Kidney (tissue), 22 donors: ENCODE measurements at places on chromosomes 5 and 9.
A peak's percentile ranks its signal among the peaks of the same experiment; 100 is the strongest.

- DNase-seq: no peak
These were observed 488.8 kb downstream of the HTR1A start for GRCh38 chr5:63473335-63473967.

- DNase-seq: no peak
These were observed 171.0 kb downstream of the DEPDC1B start for GRCh38 chr5:60529001-60529400.

DNA sequence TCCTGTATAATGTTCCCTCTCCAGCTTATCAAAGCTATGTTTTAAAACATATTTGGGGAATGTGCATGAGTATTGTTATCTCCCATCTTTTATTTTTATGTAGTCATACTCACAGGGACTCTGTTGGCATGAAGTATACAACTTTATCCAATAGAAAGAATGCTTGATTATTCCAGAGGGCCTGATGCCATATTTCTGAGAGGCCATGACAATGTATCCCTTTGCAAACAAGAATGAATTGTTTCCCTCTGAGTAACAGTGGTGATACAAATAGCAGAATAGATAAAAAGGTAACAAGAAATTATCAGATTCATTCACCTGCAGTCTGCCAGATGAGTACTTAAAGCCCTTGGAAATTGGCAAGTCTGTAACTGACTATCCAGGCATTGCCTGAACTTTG, 125.9 kb downstream of the PLK2 start:
- DNase-seq: no peak

GRCh38 chr9:21806644-21807043, 4.2 kb downstream of the MTAP start:
- DNase-seq: no peak

GRCh38 chr5:8824371-8824770, 721.5 kb downstream of the SEMA5A start:
- DNase-seq: no peak

- DNase-seq: no peak
These were observed 178.0 kb upstream of the PIK3R1 start for GRCh38 chr5:68037546-68037945.

DNA sequence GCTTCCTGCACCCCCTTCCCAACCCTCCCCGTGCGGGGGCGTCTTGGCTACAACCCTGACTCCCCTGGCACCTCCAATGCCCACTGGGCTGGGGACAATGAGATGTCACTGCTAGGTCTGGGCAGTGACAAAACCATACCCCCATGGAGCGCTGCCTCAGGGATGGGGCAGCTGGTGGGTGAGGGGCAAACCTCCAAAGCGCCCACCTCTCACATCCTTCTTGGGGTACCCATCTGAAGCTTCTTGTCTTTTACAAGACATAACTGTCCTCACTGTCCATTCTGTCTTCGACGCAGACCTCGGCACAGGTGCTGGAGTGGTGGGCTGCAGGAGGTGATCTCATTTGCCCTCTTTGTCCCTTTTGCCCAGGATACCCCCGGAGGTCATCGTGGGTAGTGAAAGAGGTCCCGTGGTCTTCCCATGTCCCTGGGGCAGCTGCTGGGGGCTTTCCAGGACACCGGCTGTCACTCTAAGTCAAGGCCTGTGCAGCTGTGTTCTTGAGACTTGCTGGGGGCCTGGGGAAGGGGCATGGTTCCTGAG, 27.8 kb upstream of the CSF1R start:
- DNase-seq: peak; percentile 48

GRCh38 chr5:82639393-82640144, 361.4 kb upstream of the RPS23 start:
- DNase-seq: no peak

GRCh38 chr5:131473731-131474130, 161.3 kb downstream of the RAPGEF6 start:
- no peak for DNase-seq

DNA sequence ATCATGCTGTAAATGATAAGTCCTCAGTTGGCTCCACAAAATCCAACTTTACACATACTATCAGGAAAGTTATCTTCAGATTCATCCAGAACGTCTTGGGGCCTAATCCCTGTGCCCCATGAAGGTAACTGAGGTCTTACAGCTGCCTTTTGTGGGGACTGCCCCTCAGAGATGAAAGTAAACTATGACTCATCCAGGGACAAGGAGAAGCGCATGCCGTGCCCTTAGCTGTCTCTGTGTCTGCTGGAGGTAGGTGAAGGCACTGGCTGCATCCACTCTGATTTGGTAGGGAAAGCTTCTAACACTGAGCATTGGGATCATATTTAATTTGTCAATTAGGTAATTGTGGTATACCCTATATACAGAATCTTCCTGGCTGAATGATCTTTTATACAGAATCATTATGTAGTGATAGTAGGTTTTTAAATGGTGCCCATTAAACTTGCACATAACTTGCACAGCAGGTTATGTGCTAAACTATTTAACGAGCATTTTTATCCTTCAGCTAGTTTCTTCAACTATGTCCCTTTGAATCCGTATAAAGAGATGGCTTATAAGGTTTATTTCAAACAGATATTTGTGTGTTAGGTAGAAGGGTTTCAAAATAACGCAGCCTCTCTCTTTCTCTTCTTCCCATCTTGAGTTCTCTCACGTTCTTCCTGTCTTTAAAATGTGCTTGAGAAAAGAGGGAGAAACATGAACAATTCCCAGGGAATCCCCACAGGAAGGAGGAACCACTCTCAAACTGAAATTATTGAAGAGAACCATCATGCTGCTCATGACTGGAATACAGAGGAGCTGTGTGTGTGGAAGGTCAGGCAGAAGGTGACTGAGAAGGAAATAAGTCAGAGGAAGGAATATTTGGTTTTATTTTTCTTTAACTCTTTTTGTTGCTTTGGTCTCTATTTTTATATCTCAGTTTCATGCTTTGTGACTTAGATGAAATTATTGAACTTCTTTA, 250.9 kb downstream of the CD180 start:
- DNase-seq: no peak

DNA sequence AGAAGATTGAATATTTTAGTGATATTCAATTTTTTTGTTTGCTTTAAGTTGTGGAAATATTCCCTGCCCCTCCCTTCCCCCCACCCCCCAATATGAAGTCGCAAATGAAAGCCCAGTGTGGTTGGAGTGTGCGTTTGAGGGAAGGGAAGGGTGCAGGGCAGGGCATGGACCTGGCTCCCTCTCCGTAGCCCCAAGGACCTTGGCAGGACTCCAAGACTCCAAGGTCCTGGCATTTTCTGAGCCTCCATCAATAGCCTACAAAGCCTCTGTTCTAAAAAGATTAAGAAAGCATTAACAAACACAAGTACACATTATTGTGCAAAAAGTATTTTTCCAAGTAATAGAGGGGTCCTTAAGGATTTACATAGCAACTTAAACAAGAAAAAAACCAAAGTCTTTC, 38.8 kb upstream of the PTPN3 start:
- no peak for DNase-seq

DNA sequence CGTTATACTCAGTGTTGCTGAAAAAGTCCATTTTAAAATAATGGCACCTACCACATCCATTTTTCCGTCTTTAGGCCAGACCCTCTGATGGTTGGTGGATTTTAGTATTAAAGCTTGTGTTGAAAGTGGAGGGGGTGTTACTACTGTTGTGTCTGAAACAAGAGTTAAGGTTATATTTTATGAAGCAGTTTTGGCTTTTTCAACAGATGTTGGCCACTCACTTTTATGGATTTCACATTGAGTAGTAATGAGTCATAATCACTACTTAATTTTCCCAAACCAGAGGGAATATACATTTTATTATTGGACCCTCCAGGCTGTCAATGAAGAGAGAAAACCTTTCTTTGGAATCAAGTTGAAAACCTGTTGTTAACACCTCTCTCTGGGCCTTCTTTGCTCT, 88.0 kb downstream of the TRIO start:
- no peak for DNase-seq

GRCh38 chr9:102047549-102047948, 309.1 kb upstream of the GRIN3A start:
- DNase-seq: no peak

- no peak for DNase-seq
These were observed 42.7 kb upstream of the FUBP3 start for GRCh38 chr9:130536701-130537107.

GRCh38 chr5:58446024-58446423, 13.9 kb downstream of the PLK2 start:
- no peak for DNase-seq

DNA sequence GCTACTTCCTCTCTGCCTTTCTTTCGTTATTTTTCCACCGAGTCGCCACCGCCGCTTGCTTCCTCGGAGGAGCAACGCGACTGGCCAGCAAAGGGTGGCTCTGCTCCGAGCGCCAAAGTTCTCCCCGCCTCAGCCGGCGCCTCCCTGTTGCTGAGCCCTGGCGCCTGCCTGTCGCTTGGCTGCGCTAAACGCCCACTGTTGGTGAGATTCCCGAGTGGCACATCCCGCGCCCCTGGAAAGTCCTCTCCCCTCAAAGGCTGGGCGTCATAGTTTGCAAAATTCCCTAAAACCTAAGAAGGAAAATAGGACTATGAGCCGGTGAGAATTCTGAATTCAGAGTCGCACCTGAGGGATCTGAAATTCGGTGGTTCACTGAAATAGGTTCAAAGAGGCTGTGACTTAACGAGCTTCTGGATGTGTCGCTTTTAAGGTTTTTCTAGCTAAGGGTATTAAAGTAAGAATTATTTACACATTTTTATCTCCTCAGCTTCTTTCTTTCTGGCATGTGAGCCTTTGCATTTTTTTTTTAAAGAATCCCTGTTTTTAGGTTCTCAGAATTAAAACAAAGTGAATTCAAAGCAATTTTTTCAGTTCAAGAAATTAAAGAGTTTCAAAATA, at the start of gene GRIN3A:
GRIN3A (minus strand) TSS at position 82 of the 618 bp plus-strand sequence. CDS start 668 bp downstream, outside the sequence.
- DNase-seq: no peak

GRCh38 chr5:90233476-90233875, 176.1 kb downstream of the CETN3 start:
- no peak for DNase-seq

DNA sequence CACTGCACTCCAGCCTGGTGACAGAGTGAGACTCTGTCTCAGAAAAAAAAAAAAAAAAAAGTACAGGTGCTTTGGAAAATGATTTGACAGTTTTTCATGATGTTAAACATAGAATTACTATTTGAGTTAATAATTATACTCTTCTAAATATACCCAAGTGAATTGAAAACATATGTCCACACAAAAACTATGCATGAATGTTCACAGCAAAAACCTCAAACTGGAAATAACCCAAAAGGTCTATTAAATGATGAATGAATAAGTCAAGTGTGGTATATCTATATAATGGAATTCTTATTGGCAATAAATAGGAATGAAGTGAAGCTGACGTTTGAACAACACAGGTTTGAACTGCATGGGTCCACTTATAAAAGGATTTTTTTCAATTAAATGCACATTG, 207.2 kb upstream of the DAB2 start:
- no peak for DNase-seq

- DNase-seq: no peak
These were observed 48.7 kb upstream of the HOMER1 start for GRCh38 chr5:79562351-79563246.

GRCh38 chr5:105840800-105841199, 1829.9 kb downstream of the EFNA5 start:
- DNase-seq: peak; percentile 3

DNA sequence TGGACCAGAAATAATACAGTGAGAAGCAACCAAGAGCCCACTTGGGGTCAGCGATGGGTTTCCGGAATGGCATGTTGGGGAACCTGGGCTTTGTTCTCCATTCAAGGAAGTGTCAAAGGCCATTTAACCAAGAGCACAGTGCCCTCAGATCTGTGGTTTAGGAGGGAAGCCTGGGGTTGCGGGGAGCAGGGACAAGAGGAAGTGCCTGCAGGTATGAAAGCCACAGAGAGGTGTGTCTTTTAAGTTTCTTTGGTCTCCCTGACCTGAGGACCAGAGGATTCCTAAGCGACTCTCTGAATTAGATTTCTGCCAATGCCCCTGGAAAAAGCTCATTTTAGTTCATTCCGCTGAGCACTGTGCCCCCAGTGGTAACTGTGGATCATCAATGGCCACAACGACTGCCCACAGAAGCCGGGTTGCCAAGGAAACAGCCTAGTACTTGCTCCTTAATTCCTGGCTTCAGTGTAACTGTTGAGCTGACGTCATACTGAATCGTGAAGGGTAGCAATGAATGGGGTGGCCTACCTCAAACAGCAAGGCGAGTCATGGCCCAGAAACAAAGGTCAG, 107.3 kb upstream of the SPIN1 start:
- peak; percentile 18 for DNase-seq

GRCh38 chr5:144370273-144370672, 199.6 kb downstream of the KCTD16 start:
- DNase-seq: no peak

DNA sequence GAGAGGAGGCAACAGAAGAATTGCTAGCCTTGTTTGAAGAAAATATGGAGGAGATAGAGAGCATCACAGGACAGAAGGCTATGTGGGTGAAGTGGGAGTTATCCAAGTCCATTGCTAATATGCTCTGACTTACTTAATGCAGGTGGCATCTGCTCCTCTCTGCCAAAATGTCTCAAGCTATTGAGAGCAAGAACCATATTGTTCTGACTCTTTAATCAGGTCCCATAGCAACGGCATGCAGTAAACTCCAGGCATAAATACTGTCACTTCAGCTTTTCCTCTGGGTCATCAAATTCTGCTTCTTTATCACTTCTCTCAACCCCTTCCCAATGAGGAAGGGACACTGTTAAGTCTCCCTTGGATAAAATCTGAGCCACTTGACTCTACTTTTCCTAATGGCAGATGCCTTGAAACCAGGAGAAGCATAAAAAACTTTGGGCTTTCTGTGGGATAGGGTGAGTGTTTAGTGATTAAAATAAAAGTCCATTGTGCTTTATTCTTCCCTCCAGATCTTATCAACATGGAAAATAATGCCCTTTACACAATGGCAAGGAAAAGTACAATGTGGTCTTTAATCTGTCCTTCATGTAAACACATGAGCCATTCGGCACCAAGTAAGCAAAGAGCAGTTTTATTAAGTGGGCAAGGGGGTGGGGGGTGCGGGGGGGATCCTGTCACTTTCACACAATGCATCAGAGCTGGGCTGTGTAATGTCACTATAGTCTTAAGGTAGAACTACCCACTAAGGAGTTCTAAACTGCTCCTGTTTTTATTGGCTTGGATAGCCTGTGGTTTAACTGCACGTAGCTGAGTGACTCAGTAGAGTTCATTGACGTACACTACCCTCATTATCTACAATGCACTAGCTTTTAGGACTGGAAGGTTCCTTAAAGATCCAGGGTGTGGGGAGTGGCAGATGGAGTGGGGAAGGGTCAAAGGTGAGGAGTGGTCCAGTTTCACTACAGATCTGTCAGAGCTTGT, 71.0 kb upstream of the TARS1 start:
- no peak for DNase-seq

GRCh38 chr9:4168526-4168925, 131.3 kb downstream of the GLIS3 start:
- DNase-seq: no peak

- DNase-seq: peak; percentile 68
These were observed 178.3 kb downstream of the BARX1 start for GRCh38 chr9:93776873-93777272.

GRCh38 chr5:97010606-97011005, 74.7 kb downstream of the LNPEP start:
- DNase-seq: no peak

GRCh38 chr5:140042393-140042642, 781 bp downstream of the NRG2 start:
- no peak for DNase-seq

GRCh38 chr9:86801246-86801645, 146.1 kb downstream of the GAS1 start:
- DNase-seq: peak; percentile 22

- DNase-seq: no peak
These were observed 156.8 kb upstream of the KLF9 start for GRCh38 chr9:70571258-70571657.
